ENCODE measurements at places on chromosomes 4 and X.

DNA sequence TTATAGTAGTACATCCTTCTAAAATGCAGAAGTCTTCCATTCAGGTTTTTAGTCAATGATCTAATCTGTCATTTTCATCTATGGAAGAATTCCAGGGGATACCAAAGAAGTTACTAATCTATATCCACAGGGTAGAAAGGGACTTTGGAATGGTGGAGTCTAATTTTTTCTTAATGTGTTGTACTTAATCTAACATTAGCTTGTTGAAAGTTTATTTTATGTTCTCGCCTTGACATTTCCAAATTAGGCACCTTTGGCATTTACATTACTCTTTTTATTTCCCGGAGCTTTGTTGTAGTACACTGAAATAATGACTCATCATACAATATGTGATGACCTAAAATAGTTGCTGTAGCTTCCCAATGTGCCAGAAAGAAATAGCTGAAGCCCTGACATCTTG is 91.5 kb downstream of the HTR2C start:
- no peak for DNase-seq

GRCh38 chr4:92305148-92305877 is 1.5 kb downstream of the GRID2 start:
- DNase-seq, result no peak

- peak; percentile 91 for DNase-seq
Observed at GRCh38 chr4:70993181-70994068, at the start of gene DCK. DCK (plus strand) TSS chr4:70993649; CDS start chr4:70993836, 187 bp downstream.

GRCh38 chrX:10173331-10173900 is 16.6 kb downstream of the CLCN4 start:
- DNase-seq, result no peak

DNA sequence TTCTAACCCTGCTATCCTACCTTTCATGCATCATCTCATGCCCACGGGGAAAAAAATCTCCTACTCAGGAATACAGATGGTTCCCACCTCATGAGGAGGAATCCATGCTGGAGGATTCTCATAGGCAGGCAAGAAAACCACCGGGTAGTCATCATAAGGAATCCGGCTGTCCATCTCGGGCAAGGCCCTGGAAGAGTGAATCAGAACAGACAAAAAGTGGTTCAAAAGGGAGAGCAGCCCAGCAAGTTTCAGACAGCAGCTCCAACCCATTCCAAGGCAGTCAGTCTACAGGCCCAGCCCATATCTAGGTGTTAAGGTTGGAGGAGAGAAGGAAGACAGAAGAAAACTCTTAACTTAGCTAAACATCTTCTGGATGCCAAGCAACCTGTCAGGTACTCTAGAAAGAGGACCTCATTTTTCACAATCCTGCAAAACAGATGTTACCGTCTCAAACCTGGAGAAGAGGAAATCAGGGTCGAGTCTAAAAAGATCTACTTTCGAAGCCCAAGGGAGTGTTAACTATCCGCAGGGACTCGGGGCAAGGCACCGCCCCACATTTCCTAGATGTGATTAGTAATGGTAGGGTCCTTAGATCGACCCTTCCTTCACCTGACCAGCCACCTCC is 447 bp downstream of the PDZD11 start:
- DNase-seq, result no peak

- DNase-seq, result no peak
Observed at GRCh38 chr4:38762560-38762959, 20.2 kb downstream of the TLR10 start.

DNA sequence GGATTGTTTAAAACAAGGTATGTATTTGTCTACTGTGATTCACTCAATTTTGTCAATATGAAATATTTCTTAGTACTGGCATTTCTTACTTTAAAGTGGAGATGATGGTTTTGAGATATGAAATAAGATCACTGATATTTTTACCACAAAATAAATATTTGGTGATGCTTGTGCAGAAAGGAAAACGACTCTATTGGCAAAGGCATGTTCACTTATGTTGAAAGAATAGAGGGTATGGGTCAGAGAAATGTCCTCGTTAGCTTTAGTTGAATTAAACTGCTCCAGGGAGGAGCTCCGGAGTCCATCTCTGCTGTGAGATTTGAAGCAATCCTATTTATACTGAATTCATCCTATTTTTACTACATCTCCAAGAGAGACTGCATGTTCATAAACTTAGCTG is 84.2 kb downstream of the SH3BGRL start:
- no peak for DNase-seq

DNA sequence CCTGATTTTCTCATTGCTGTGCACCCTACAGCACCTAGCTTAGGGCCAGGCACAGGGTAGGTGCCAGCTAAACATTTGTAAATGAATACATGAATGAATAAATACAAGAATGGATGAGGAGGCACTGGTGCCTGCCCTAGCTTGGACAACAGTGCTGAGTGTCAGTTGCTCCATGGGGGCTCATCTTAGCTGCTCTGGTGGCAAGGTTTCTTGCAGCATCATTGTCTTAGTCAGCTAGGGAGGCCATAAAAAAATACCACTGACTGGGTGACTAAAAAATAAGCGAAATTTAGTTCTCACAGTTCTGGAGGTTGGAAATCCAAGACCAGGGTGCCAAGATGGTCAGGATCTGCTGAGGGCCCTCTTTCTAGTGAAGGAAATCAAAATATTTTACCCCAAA is 31.2 kb downstream of the TMEM31 start:
- DNase-seq, result no peak

DNA sequence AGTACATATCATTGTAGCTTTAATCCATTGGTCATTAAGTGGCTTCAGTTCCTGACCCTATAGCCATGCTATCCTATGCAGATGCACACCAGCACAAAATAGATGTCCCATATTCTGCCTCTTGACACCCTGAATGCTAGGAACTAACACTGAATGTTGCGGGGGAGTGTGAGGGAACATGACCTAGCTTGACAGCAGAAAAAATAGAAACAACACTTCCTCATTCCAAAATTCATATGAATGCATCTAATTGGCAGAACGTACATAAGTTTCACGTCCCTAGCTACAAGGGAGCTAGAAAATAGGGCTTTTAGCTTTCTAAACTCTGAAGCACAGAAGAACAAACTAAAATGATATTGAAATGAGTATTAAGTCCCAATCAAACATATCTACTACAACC is 14.4 kb upstream of the DCAF8L1 start:
- no peak for DNase-seq

DNA sequence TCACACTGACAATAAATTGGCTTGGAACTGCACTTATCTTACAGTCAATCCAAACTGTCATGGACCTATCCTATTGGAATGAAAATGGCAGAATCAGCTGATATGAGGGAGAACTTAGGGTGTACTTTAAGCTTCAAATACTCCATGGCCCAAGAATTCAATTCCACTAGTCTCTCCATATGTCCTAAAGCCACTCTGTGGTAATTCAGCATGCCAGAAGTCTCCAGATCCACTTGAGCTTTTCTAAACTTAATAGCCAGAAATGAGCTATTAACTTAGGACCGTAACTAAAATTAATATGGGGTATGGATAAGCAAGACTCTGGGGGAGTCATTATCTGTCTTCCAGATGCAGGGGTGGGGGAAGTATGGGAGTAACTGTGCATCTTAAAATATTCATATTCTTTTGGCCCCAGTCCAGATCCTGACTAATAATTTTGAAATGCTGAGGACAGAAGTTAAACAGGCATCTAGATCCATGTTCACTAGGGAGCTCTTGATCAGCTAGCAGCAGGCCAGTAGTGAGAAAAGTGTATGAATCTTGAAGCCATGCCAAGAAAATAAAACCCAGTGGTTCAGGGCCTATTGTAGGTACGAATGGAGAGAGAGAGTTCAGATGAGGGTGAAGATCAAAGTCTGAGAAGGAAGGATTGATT is 167.6 kb downstream of the DKK2 start:
- no peak for DNase-seq

DNA sequence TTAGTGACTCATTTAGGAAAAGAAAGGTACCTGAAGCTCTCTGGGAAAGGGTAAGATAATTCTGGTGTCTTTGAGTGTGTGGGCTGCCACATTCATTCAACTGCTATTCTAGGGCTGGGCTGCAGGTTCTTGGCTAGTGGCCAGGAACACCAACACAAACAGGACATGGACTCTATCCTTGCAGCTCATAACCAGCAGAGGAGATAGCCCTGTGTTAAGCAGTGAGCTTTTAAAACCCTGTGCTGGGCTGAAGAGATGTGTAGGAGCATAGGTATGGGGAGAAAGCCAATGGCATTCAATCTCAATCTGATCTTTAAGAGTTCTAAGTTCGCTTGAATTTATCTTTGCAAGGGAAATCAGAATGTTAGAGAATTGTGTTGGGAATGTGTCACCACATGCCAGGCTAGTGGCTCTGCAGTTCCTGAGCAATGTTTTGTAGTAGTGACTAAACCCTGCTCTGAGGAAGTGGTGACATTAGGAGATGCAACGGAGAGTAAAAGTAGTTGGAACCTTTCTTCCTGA is 39.2 kb downstream of the SGMS2 start:
- DNase-seq, result no peak

GRCh38 chr4:40559585-40560465 is 69.8 kb downstream of the RBM47 start:
- no peak for DNase-seq

DNA sequence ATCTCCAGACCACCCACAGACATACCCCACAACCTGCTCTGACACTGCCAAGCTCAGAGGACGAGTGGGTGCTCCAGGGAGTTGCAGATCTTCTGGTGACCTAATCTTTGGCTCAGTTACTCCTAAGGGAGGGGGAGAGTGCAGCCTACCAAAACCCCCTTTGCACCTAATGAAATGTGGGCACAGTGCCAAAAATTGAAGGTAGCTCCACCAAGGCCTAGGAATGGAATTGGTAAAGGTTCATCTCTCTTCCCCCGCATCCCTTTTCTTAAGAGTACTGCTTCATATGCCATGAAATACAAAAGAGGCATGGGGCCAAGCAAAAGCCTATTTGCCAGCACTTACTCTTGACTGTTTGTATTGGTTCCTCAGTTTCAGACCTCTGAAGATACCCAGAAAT is 491.0 kb downstream of the NAF1 start:
- DNase-seq, result no peak

DNA sequence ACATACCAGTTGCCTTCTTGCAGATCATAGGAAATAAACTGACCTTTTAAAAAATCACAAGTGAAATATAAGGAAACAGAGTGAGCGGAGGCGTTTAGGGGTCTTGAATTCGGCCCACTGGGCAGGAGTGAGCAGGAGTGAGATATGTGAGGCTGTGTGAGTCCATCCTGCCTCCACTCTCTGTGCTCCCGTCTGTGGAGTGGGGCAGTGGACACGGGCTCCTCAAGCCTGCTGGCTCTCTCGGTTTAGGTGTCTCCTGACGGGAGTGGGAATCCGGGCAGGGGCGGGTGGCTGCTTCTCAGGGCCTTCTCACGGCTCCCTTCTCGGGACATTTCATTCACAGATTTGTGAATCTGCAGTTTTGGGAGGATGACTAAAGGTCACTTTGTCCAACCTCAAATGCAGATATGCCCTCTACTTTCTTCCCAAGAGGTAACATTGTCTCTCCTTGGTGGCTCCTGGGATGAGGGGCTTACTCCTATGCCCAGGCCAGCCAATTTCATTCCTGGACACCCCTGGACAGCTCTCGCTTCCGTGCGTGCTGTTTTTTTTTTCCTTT is 27.6 kb downstream of the CYTL1 start:
- DNase-seq, result no peak
